ENCODE measurements at places on chromosomes 3 and 15.

DNA sequence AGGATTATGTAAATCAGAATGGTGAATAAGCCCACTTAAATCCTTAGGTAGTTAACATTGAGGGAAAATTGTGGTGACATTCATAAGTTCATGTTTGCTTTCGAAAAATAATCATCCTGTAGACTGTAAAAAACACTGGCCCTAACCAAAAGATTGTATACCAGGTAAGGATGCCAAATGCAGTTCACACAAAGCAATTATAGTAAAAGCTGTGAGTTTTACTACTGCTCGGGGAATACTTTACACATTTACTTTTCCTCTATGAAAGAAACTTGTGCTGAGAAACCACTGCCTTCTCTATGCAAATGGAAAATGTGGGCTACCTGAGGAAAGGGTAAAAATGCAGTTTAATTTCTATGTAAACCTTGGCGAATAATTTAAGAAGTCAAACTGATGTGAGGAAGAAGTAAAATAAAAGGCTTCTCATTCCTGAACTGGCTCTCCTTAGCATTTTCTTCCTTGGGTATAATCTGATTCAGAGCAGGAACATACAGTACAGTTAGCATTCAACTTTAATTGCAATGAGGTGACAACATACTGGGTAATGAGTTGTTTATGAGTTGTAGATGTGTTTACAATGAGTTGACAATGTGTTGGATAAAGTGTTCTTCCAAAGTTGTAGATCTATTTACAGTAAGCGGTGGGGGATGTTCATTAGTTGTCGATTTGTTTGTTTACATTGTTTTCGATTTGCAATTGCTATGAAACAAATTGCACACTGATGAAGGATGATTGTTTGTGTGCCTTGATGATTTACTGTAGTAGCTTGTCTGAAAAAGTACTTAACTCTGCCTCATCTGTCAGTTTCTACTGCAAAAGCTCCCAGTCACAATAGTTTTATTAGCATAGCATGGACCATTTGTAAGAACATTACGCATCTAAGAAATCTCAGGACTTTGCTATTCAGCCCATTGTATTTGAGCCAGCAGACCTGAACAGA, 453.0 kb upstream of the DPH6 start:
- DNase-seq: no peak

DNA sequence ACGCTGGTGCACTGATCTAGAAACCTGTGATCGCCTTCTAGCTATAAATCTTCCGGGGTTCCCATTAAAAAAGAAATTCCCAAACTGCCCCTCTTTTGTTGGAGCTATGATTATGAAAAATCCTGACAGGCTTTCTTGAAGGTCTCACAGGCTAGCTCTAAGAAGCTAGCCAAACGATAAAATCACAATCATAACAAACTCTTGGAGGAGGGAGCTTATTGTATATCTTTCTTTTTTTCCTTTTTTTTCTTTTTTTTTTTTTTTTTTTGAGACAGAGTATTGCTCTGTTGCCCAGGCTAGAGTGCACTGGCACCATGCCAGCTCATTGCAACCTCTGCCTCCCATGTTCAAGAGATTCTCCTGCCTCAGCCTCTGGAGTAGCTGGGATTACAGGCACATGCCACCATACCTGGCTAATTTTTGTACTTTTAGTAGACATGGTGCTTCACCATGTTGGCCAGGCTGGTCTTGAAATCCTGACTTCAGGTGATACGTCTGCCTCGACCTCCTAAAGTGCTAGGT, 72.0 kb downstream of the MYO1E start:
- DNase-seq: no peak

DNA sequence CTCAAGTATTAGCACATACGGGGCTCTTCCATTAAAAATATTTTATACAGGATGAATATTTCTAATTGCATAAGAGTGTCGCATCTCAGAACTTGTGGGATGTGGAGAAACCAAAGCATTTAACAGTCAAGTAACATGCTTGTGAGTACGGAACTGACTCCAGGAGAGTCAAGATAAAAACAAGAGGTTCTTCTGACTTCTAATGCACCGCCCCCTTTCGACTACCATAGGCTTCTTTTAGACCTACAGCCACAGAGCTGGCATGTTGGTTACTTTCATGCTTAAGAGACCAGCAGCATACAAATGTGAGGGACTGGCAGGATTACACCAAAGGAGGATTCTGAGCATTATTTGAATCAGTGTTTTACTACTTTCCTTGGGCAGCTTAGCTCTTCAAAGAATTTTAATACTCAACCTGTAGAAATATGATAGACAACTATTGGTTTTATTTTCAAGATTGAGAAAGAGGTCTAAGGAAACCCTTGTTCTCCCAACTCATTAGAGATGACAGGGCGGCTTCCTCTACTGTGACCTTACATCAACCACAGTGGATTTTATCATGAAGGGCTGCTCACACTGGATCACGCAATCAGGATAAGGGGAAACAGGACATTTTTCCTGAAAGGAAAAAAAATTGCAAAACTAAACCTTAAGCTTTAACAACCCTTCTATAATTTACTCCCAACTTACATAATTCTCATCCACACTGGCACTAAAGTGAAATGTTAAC, 14.0 kb downstream of the ETV5 start:
- no peak for DNase-seq

GRCh38 chr3:114697401-114697800, 403.6 kb downstream of the TIGIT start:
- DNase-seq: no peak

DNA sequence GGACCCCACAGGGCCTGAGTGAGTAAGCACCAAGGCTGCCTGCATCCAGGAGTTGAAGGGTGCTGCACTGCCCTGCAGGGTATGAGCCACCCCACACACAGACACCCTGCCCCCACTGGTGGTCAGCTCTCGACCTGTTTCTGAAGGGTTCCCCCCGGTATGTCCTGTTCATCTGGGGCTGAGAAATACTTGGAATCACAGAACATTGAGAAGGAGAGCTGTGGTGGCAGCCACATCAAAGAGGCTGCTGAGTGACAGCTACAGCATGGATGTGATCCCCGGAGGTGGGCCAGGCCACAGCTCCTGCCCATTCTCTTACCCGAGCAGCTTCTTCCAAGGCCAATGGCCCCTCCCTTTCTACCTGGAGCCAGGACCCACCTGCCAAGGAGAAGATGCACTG, 66.4 kb upstream of the PLXNA1 start:
- DNase-seq: no peak

DNA sequence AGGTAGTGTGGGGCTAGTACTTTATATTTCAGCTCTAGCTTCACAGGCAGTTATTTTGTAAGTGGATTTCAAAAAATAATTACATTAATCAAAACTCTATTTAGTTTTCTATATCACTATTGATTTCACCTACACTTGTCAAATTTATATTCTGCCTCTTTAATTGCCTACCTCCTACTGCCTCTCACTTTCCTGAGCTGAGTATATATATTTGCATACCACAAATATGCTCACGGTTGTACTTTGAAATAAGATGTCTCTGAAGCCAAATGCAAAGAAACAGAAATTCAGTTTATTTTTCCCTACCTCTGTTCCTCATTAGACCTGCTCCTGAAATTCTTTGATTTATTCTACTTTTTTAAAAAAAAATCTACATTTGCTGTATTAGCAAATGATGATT, 309.3 kb upstream of the TGFBR2 start:
- no peak for DNase-seq

- no peak for DNase-seq
Measured at GRCh38 chr3:143239031-143239430, 119.5 kb downstream of the CHST2 start.

- no peak for DNase-seq
Measured at GRCh38 chr3:58288011-58288728, 17.9 kb upstream of the RPP14 start.

GRCh38 chr3:129277829-129278271, 820 bp upstream of the HMCES start:
- DNase-seq: no peak

DNA sequence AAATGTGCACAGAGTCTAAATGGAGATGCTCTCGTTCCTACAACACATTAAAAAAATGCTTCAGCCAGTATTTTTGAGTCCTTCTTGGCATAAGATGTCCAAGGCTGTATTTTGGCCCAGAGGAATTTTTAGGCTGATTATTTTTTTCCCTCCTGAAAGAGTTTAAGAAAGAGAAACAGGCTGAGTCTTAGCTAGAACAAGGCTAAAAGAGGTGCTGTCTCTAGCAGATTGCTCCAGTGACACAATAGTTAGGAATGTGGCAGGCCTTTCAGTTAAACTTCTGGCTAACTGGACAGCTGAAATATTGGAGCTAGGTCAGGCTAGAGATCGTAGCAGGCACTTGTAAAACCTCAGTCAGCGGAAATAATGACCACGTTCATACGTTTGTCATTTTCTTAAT, 271.4 kb upstream of the RARB start:
- DNase-seq: no peak

- DNase-seq: no peak
Measured at GRCh38 chr15:50344006-50344464, 11.0 kb downstream of the GABPB1 start.

DNA sequence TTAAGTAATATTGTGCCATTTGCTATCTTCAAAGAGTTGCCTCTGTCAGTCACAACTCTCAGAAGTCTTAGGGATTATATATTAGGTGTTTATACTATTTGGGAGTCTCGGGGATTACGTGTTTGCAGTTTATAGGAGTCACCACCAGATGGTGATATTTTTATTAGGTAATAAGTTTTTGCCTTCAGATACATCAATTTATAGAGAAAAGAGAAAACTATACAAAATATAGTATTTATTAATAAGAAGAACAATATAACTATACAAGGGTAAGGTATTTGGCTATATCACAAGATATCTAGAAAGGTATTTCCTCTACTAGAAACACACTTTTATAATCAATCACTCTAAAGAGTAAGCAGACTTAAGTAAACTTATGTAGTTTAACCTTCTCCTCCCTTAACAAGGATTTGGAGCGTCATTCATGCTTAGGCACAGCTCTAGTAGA, 10.7 kb upstream of the DHX36 start:
- no peak for DNase-seq

- no peak for DNase-seq
Measured at GRCh38 chr3:146554151-146554760, 9.8 kb upstream of the PLSCR1 start.

- no peak for DNase-seq
Measured at GRCh38 chr3:3302964-3303363, 123.5 kb upstream of the CRBN start.

DNA sequence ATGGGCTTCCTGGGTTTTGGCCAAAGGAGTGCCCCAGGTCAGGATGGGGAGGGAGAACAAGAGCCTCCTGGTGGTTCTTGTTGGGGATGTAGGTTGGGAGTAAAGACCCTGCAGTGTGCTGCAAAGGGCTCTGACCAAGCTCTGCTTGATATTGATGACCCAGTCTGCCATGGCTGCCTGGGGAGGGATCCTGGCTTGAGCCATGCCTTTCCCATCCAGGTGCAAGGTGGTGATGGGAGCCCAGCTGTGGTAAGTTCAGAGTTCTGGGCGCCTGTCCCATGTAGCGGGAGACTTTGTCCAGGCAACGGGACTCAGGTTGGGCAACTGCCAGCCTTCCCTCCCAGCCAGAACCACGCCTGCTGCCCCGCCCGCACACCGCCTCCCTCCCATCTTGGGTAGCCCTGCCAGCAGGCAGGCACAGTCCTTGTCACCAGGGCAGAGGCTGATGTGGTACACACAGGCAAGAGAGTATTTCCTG, 2.6 kb downstream of the GNAI2 start:
- DNase-seq: peak; percentile 42

DNA sequence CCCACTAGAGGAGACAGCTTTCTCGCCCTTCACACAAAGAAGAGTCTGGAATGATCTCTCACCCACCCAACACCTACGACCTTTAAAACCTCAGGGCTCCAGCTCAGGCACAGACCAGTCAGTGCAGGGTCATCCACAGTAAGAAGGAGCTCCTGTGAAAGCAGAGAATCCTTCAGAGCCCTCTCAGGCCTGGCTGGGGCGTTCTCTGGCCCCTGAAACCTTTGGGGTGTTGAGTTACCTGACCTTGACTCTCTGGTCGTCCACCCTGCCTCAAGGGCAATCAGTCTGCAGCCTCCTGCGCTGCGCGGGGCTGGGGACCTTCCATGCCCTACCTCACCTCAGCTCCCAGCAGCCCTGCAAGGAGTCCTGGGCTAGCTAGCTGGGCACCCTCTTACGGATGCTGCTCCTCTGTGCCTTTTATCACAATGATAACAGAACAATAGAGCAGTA, 106.2 kb downstream of the ADCY5 start:
- no peak for DNase-seq

DNA sequence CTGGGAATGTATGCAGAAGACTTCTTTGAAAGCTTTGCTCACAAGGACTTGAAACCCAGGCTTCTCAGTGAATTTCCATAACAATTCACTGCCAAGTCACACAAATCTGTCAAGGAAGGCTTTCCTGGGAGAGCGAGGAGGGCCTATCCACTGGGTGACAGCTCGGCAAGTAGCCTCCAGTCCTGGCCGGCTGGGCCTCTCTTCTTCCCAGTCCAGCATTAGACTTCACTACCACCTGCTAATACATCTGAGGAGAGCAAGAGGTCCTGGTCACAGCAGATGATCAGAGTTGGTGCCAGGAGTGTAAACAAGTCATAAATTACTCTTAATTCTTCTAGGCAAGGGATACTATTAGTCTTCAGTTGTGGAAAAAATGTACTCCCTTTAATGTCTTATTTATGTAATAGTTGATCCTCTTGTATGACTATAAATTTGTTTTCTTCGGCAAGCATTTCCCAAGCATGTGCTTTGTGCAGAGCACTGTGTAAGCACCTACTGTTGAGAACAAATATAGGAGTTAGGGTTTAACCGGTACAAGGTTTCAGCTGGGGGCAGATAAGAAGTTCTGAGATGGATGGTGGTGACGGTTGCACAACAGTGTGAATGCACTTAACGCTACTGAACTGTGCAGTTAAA, 162.9 kb downstream of the VGLL4 start:
- DNase-seq: no peak

GRCh38 chr3:190323246-190323626, 990 bp upstream of the CLDN1 start:
- no peak for DNase-seq

DNA sequence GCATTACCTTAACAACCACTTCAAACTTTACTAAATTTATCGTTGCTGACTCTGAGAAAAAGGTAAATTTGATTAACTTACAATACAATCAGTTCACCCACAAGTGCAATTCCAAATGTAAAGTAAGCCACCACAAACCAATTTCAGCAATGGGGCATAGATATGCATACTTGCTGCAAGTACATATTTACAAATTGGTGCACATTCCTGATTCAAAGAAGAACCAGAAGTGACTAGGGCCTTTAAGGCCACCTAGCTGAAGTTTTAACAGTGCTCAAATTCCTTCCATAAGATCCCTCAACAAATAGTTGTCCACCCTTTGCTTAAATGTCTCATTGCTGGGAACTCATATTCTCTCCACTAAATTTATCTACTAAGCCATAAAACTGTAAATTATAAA, 67.2 kb downstream of the INO80 start:
- no peak for DNase-seq

Data from activated T-cell treated with anti-CD3 and anti-CD28 coated beads, Interleukin-2, amount 50 U/mL, for 24 hours (primary cell).